ENCODE measurements at places on chromosomes 12 and 14.

DNA sequence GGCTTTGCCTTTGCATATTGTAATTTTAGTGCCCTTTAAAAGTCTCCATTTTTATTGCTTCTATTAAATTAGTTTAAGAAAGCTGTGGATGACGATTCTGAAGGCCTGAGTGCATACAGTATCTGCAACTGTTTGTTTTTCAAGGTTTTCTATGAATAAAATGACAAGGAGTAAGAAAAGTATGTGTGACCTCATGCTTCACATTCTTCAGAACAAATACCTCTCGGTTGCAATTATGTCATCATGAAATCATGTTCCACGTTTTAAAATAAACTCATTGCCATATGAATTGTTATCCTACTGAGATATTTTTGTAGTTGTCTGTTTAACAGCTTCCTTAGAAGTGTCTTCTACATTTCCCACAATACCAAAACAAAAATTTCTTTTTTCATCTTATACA lies 374.6 kb downstream of the MDGA2 start:
- DNase-seq = no peak

- DNase-seq = no peak
Observed at GRCh38 chr12:111224186-111225066, 144.5 kb downstream of the PHETA1 start.

GRCh38 chr14:75434138-75434889 lies 6.5 kb downstream of the JDP2 start:
- no peak for DNase-seq

DNA sequence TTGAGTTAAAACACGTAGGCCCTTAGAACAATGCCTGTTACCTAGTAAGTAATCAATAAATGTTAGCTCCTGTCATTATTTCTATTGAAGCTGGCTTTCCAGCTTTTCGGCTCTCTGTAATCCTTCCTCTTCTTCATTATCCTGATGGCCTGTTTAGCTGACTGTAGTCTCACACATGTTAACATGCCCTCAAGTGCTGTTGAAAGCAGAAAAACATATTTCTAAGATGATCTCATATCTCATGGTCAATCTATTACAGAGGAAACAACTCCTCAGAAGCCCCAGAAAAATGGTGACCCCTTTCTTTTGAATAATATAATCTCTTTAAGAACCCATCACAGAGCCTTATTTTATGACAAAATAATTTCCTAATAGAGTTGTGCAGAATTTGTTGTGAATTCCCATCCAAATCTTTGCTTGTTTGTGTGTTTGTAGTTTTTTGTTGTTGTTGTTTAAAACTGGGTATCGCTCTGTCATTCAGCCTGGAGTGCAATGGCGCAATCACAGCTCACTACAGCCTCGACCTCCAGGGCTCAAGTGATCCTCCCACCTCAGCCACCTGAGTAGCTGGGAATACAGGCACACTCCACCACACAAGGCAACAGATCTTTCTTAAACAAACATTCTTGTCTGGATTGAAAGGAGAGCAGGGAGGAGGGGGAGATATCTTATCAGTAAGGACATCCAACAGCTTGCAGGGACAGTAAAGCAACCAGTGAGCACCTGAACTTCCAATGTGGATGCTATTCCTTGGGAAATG lies 242.5 kb upstream of the CAND1 start:
- DNase-seq = no peak

DNA sequence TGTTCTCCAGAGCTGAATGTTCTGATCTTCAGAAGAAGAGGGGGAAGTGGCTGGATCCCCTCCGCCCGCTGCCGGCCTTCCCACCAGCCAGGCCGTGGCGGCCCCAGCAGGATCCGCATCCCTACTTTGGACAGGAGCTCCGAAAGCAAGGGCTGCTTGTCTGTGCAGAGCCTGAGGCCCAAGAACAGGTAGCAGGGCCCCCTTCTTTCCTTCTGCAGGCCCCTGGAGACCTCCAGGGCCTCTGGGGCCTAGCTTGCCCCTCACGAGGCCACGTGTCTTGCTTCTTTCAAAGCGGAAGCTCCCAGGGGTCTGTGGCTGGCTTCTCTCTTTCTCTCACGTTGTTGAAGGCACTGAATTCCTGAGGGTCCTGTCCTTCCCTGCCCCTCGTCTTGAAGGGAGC lies 13.2 kb downstream of the PGF start:
- DNase-seq = no peak

- DNase-seq = no peak
Observed at GRCh38 chr12:78208092-78208491, 377.4 kb downstream of the NAV3 start.

DNA sequence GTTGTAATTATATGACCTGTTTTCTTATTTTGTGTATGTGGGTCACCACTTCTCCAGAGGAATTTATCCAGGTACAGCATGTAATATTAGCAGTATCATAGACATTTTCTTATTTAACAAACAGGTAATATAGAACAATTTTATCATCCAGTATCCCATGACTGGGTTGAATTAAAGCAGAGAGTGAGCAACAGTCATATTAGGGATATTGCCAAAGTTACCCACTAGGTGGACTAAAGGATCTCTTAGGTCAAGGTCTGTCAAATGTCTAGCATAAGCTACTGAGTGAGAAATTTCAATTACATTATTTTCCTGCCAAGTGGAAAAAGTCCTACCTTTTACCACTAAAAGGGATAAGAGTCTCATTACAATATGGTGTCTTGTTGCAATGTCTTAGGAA lies 62.1 kb upstream of the TRIM9 start:
- DNase-seq = no peak
